ENCODE measurements at places on chromosomes 1 and 21.

GRCh38 chr1:19319196-19319595 lies 7.1 kb downstream of the SLC66A1 start:
- H3K36me3 ChIP-seq = peaks cover 5% of the 10 kb centered on the region
- H3K27ac ChIP-seq = no peak overlapping the region
- H3K27me3 ChIP-seq = no peaks in the 10 kb centered on the region
- no peak overlapping the region for H3K4me3 ChIP-seq

GRCh38 chr1:114861384-114861783 lies 6.7 kb downstream of the SYCP1 start:
- no peaks in the 10 kb centered on the region for H3K36me3 ChIP-seq
- H3K4me3 ChIP-seq = no peak overlapping the region
- no peak overlapping the region for H3K27ac ChIP-seq
- H3K4me1 ChIP-seq = no peaks in the 10 kb centered on the region

GRCh38 chr1:84668185-84668584 lies 22.1 kb downstream of the SSX2IP start:
- no peaks in the 10 kb centered on the region for H3K4me1 ChIP-seq
- H3K36me3 ChIP-seq = no peaks in the 10 kb centered on the region
- no peak for DNase-seq
- H3K27ac ChIP-seq = no peak overlapping the region
- H3K27me3 ChIP-seq = no peaks in the 10 kb centered on the region

DNA sequence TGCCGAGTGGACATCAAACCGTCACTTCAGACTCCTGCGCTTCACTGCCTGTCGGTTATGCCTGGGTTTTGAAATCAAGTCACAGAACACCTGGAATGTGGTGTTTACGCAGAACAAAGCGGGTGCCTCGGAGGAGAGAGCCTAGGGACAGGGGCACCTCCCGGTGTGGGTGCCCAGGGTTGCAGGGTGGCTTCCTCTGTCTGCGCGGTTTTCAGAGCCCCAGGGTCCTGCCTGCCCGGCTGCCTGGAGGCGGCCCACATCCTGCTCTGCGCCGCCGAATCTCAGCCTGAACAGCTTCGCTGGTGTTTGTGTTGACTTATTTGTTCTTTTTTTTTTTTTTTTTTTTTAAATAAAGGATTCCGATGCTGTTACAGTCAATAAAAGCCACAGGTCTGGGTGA lies 113.5 kb upstream of the COL6A1 start:
- no peaks in the 10 kb centered on the region for H3K27me3 ChIP-seq
- H3K27ac ChIP-seq = no peak overlapping the region
- DNase-seq = no peak
- H3K4me1 ChIP-seq = no peaks in the 10 kb centered on the region
- no peak overlapping the region for H3K4me3 ChIP-seq

DNA sequence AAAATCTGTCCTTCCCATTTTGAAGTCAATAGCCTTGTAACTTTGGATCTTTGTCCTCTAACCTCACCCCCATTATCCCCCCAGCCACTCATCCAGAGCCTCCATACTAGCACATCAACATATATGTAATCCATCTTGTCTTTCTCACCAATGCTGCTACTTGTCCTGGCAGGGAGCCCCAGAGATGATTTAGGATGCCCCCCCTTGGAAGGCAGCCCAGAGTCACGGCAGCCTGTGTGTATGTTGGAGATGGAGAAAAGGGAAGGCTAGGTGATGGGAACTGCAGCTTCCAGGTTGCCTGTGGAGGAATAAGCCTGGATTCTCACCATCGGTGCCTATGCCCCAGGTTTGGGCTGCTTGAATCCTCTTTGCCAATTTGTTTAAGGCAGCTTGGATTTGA lies 51.7 kb upstream of the SCMH1 start:
- H3K4me3 ChIP-seq = no peak overlapping the region
- H3K27ac ChIP-seq = no peak overlapping the region
- H3K27me3 ChIP-seq = no peaks in the 10 kb centered on the region
- no peaks in the 10 kb centered on the region for H3K4me1 ChIP-seq
- no peak for DNase-seq

DNA sequence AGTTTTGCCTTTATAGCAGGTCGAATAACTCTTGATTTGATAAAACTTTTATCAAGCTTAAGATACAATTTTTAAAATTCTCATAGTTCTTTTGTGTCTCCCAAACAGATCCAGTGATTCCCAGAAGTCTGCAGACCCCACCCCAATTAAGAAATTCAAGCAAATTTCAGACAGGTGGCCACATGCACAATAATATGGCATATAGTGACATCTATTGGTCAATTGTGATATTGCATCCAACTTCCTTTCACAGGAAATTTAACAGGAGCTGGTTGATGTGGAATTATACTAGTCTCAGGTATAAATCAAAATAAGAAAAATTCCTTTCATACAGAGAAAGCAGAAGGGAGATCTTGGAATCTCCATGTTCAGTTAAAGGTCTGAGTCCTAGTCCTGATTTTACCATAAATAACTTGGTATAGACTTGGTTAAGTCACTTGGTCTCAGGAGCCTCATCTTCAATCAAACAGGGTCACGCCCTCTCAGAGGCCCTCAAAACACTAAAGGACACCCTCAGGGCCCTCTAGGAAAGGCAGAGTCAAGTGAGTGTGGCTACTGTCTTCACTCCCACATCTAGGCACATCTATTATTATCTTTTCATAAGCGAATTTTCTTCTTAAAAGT lies 24.1 kb downstream of the PIGM start:
- H3K27ac ChIP-seq = no peak overlapping the region
- no peaks in the 10 kb centered on the region for H3K4me1 ChIP-seq
- H3K4me3 ChIP-seq = no peak overlapping the region
- H3K27me3 ChIP-seq = no peaks in the 10 kb centered on the region
- peak; percentile 64 for DNase-seq
- H3K36me3 ChIP-seq = no peaks in the 10 kb centered on the region

DNA sequence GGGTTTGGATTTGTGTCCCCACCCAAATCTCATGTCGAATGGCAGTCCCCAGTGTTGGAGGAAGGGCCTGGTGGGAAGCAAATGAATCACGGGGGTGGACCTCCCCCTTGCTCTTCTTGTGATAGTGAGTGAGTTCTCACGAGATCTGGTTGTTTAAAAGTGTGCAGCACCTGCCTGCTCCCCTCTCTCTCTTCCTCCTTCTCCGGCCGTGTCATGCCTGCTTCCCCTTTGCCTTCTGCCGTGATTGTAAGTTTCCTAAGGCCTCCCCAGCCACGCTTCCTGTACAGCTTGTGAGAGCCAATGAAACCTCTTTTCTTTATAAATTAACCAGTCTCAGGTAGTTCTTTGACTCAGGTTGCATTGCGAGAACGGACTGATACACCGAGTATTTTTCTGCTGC lies 15.9 kb downstream of the CLDN14 start:
- H3K4me1 ChIP-seq = peaks cover 7% of the 10 kb centered on the region
- H3K36me3 ChIP-seq = no peaks in the 10 kb centered on the region
- no peaks in the 10 kb centered on the region for H3K27me3 ChIP-seq
- H3K4me3 ChIP-seq = no peak overlapping the region

DNA sequence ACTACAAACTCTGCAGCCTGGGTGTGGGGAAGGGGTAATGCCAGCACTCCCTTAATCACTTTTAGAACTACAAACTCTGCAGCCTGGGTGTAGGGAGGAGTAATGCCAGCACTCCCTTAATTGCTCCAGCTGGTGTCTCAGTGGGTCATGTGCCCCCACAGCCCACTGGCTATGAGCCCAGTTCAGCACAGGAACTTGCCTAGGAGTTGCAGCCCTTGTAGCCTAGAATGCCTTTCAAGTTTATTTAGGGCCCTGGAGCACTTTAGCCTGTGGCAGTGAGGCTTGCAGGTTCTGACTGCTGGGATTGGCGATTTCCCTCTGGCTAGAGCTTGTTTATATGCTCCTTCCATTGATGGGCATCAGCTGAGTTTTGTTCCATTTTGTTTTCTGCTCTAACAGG lies 17.1 kb downstream of the VN1R5 start:
- H3K27me3 ChIP-seq = no peaks in the 10 kb centered on the region
- DNase-seq = peak; percentile 42
- no peak overlapping the region for H3K4me3 ChIP-seq
- H3K36me3 ChIP-seq = no peaks in the 10 kb centered on the region
- H3K27ac ChIP-seq = peak overlapping the region; percentile 36

DNA sequence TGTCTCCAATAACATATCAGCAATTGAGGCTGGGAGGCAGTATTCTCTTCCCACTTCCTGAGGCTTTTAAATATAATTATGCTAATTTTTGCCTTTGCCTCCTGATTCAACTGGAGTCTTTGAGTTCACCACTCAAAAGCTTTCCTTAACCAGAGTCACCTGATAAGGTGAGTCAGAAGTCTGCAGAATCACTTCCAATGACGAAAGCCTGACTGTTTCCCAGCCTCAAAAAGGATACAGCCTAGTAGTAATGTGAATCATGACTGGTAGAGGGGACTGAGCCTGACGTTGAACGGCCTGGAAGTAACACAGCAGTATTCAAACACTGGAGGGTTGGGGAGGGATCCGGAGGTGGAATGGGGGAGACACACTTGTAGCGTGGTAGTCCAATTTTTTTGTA lies 10.4 kb upstream of the MRPL9 start:
- no peak for DNase-seq
- peak overlapping the region; percentile 23 for H3K27ac ChIP-seq
- H3K27me3 ChIP-seq = no peaks in the 10 kb centered on the region
- H3K4me1 ChIP-seq = no peaks in the 10 kb centered on the region
- H3K36me3 ChIP-seq = peaks cover 2% of the 10 kb centered on the region
- no peak overlapping the region for H3K4me3 ChIP-seq

DNA sequence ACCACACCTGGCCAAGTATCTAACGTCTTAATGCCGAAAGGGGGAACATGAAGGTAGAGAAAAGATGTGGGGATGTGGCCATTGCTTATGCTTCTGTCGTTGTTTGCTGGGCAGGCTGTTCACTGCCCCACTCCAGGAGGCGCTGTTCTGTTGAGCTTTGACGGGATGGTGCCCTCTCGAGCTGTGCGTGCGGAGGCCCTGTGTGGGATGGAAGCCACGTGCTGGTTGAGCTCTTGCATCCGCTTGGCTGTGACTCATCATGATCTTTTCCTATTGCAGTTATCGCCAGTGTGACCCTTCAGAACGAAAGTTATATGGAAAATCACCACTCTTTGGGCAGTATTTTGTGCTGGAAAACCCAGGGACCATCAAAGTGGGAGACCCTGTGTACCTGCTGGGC lies 26.3 kb downstream of the MTARC1 start:
- no peak overlapping the region for H3K4me3 ChIP-seq
- H3K36me3 ChIP-seq = no peaks in the 10 kb centered on the region
- no peak overlapping the region for H3K27ac ChIP-seq
- no peak for DNase-seq
- H3K27me3 ChIP-seq = no peaks in the 10 kb centered on the region

DNA sequence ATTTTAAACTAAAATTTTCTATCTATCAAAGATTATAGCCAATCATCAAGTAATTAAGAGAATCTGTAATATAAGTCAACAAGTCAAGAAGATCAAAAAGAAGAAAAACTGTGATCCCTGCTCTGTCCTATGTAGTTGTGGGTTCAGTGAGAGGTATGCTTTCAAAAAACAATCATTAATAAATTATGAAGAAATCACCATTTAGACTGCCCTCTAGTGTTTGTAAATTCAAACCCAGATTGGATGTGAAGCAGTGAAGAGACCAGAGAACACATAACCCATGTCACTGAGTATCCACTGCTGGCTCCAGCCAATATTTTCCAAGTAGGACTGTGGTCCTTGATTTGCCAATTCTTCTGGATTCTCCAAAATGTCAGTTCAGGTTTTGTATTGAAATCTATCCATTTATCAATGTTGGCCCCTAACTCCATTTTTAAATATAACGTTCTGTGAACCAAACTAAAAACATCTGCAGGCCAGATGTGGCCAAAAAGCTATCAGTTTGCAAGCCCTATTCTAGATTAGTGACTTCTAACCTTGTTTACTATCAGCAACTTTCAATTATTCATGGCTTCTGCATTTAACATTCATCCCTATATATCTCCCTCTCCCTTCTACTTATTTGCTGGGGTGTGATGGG lies 467.5 kb upstream of the CXADR start:
- no peaks in the 10 kb centered on the region for H3K4me1 ChIP-seq
- no peak overlapping the region for H3K27ac ChIP-seq
- DNase-seq = peak; percentile 23
- no peaks in the 10 kb centered on the region for H3K27me3 ChIP-seq

DNA sequence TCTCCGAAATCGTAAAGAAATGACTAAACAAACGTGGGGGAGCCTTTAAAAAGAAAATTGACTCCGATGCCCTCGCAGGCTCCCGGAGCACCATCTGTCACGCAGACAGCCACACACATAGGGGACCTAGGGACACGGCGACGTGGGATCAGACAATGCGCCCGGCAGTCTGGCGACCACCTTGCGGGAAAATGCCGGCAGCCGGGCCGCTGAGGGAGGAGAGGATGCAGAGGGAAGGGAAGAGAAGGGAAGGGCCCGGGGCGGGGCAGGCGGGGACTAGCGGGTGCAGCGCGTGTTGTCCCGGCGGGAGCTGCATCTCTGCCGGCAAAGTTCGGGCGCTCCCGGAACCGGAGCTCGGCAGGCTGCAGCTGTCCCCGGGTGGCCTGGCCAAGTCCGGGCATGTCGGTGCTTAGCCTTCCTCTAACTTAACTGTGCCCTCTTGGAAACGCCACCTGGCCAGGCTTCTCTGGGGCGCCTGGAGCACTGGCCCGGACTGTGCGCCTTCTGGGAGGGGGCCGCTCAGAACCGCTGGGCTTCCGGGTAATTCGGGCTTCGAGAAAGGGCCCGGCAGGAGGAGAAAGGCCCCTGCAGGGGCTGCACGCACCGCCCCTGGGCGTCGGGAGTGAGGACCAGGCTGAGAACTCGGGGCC lies 1.8 kb downstream of the NHLH2 start:
- peaks cover 48% of the 10 kb centered on the region for H3K27me3 ChIP-seq
- no peaks in the 10 kb centered on the region for H3K36me3 ChIP-seq
- no peak overlapping the region for H3K27ac ChIP-seq
- peak; percentile 35 for DNase-seq
- no peaks in the 10 kb centered on the region for H3K4me1 ChIP-seq

- H3K27me3 ChIP-seq = peaks cover 14% of the 10 kb centered on the region
- peak overlapping the region; percentile 55 for H3K4me3 ChIP-seq
- H3K27ac ChIP-seq = no peak overlapping the region
- H3K36me3 ChIP-seq = no peaks in the 10 kb centered on the region
Observed at GRCh38 chr1:17118706-17119075, 560 bp downstream of the PADI2 start.

- H3K36me3 ChIP-seq = no peaks in the 10 kb centered on the region
- H3K27ac ChIP-seq = no peak overlapping the region
- no peak overlapping the region for H3K4me3 ChIP-seq
- H3K27me3 ChIP-seq = no peaks in the 10 kb centered on the region
- no peaks in the 10 kb centered on the region for H3K4me1 ChIP-seq
Observed at GRCh38 chr1:99482750-99483149, 163.2 kb upstream of the PALMD start.

- H3K27ac ChIP-seq = no peak overlapping the region
- no peaks in the 10 kb centered on the region for H3K4me1 ChIP-seq
Observed at GRCh38 chr1:165856021-165856420, 28.6 kb downstream of the UCK2 start.

All from kidney (tissue), 22 donors.